CD8-positive, alpha-beta memory T cell (primary cell): ENCODE measurements at places on chromosomes 5 and 9.

DNA sequence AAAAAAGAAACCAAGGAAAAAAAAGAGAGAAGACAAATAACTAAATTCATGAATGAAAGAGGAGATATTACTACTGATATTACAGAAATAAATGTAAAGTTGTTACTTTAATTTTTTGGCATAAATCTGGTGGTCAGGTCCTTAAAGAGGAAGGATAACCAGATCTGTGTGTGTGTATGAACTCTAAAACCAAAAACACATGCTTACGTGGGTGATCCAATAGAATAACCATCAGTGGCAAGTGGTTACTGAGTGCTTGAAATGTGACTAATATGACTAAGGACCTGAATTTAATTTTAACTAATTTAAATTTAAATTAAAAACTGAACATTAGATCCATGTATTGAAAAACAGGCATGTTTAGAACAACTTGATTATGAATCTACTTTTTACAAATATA lies 10.3 kb downstream of the SLC28A3 start:
- no peak overlapping the region for H3K4me3 ChIP-seq
- no peaks in the 10 kb centered on the region for H3K4me1 ChIP-seq
- no peak for DNase-seq
- no peak overlapping the region for H3K27ac ChIP-seq
- H3K27me3 ChIP-seq: no peaks in the 10 kb centered on the region

GRCh38 chr5:29230591-29230990 lies 1962.9 kb upstream of the CDH6 start:
- no peak overlapping the region for H3K4me3 ChIP-seq
- no peaks in the 10 kb centered on the region for H3K4me1 ChIP-seq
- no peak for DNase-seq
- no peak overlapping the region for H3K27ac ChIP-seq
- no peaks in the 10 kb centered on the region for H3K36me3 ChIP-seq
- H3K27me3 ChIP-seq: no peaks in the 10 kb centered on the region

DNA sequence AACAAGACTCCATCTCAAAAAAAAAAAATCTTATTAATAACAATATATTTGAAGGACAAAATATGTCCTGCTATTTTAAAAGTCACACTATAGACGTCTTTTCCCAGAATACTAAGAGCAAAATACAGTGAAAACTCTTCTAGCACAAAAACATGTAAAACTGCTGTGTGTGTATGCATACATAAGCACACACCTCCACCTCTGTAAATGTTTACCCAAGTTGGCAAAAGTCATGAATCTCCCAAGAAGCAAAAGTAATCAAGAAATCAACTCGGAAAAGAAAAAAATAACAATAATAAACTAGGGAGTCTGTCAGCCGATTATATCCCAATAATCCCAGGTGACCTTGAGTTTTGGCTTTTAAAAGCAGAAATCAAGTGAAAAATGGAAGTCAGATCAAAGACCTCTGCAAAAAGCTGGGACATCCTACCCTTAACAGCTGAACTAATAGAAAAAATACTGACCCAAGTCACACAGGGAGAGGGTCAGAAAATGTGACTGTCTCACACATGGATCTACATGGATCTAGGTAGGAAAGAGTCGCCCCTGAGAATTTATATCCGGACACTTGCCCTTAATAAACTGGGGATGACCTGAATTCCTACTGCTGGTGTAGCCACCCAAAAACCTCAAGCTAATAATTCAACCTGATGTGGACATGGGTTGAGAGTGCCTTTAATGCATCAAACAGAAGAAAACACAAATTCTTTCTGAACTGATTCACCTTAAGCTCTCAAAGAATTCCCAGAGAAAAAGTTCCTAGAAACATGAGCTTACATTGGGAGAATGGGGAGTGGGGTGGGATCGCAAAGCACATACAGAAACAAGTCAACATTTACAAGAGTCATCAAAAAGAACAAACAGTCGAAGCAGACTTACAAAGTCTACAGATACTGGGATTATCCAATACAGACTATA lies 29.9 kb downstream of the LPAR1 start:
- H3K27ac ChIP-seq: no peak overlapping the region
- no peaks in the 10 kb centered on the region for H3K27me3 ChIP-seq
- DNase-seq: no peak
- H3K36me3 ChIP-seq: no peaks in the 10 kb centered on the region
- H3K4me1 ChIP-seq: no peaks in the 10 kb centered on the region

- H3K4me1 ChIP-seq: no peaks in the 10 kb centered on the region
- no peak for DNase-seq
- no peak overlapping the region for H3K27ac ChIP-seq
- no peaks in the 10 kb centered on the region for H3K36me3 ChIP-seq
- no peak overlapping the region for H3K4me3 ChIP-seq
Observed at GRCh38 chr5:164958688-164959087, 1453.3 kb downstream of the MAT2B start.

DNA sequence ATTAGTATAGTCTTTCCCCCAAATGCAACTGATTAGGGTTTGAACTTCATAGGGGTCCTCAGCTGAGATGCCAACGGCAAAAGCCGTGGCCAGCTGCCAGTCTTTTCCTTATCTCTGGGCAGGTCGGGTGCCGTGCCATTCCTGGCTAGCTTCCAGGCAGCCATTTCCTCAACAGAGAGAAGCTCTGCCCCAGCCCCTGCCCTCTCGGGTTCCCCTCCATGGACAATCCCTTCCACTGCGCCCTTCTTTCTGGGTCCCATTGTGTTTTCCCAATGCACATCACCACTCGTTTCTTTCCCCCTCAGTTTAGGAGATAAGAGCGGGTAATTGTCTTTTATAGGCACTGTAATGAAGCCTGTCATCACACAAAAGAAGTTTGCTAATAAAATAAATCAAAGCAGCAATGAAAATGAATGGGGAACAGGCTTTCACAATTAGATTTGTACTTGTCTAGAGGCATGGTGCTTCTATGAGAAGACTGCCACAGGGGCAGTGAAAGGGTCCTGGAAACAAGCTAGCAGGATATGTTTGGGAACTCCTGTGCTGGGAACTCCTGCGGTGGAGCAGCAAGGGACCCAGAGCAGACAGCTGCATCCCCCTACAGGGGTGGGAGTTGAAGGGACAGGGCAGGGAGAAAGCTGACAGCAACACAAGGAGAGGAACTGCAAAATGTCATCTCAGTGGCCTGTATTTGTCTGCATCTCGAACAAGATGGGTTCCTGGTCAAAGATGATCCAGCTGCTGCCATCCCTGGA lies 48.0 kb upstream of the SAP30L start:
- H3K27me3 ChIP-seq: no peaks in the 10 kb centered on the region
- H3K27ac ChIP-seq: no peak overlapping the region
- no peak overlapping the region for H3K4me3 ChIP-seq
- no peaks in the 10 kb centered on the region for H3K36me3 ChIP-seq
- no peak for DNase-seq

DNA sequence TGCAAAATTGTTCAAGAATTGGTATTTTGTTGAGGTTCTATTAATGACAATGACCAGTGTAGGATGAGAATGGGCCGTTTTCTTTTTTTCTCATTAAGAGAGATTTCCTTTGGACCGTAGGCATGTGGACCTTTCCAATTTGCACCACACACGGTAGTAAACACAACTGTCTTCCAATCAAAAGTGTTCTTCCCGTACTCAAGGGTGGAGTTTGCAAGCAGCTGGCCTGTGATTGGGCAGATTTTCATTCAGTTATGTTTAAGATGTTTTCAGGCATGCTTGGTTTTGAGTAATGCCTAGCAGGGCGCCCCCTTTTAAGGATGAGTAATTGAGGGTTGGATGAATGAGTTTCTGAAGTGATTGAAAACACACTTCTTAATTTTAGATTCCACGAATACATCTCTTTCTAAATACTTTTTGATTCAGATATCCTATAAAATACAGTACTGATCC lies 2.5 kb downstream of the KDM3B start:
- peak overlapping the region; percentile 84 for H3K4me3 ChIP-seq
- H3K27ac ChIP-seq: peak overlapping the region; percentile 30
- H3K4me1 ChIP-seq: peaks cover 31% of the 10 kb centered on the region
- no peaks in the 10 kb centered on the region for H3K27me3 ChIP-seq

DNA sequence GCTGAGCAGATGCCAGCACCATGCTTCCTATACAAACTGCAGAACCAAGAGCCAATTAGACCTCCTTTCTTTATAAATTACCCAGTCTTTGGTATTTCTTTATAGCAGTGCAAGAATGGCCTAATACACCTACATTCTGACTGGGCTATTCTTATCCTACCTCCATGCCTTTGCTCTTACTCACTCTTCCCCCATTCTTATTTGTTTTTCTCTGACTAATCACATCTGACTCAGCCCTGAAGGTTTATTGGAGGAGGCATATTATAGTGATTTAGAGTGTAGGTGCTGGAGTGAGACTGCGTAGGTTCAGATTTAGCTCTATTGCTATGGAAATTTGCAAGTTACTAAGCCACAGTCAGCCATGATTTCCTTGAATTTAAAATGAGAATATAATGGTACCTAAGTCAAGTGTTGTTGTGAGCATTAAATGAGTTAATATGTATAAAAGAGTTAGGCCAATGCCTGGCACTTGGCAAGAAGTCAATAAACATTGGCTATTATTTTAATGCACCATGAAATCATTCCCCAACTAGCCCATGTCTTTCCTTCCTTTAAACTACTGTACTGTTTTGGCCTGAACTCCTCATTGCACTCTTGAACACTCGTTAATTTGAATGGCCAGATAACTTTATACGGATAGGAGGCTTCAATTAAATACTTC lies 531.2 kb upstream of the ZNF608 start:
- no peak for DNase-seq
- H3K27ac ChIP-seq: no peak overlapping the region
- no peaks in the 10 kb centered on the region for H3K36me3 ChIP-seq
- H3K4me1 ChIP-seq: no peaks in the 10 kb centered on the region
- H3K4me3 ChIP-seq: no peak overlapping the region

GRCh38 chr5:128349044-128349858 lies 188.8 kb downstream of the FBN2 start:
- no peak for DNase-seq
- H3K4me3 ChIP-seq: no peak overlapping the region
